Mucosa of descending colon (tissue), 3 donors: ENCODE measurements at places on chromosomes 2 and 18. TPM values are rescaled to one million over a fixed set of nuclear protein-coding genes. Genes with fewer than 3 reads are reported as not detected.
A peak's percentile ranks its signal among the peaks of the same experiment; 100 is the strongest.

- no peak for DNase-seq
Observed at GRCh38 chr18:11134940-11135339, 14.4 kb downstream of the PIEZO2 start.

GRCh38 chr2:205948496-205948837 is 137.5 kb downstream of the INO80D start:
- DNase-seq: no peak

- DNase-seq: peak; percentile 15
Observed at GRCh38 chr18:79510046-79510685, 114.4 kb downstream of the NFATC1 start.

The VSNL1 gene
- 2.1 TPM for total RNA-seq

The SERPINB2 gene
- total RNA-seq: not detected

The HOXD4 gene
- total RNA-seq: 5.9 TPM

DNA sequence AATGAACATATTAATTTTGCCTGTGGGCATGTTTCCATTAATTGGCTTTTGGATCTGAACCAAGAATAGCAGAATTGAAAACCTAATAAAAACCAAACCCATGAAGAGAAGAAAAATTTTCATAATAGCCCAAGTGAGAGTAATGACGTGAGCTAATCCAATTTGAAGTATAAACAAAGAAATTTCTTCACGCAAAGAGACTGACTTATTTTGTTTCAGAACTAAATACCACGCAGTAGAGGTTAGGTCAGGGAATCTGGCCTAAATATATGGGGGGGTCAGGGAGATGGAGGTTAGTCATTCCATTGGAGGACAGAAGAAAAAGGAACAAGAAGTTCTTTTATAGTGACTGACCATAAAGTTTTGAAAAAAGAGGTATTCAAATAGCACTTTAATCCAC is 94.1 kb upstream of the CYP1B1 start:
- no peak for DNase-seq

DNA sequence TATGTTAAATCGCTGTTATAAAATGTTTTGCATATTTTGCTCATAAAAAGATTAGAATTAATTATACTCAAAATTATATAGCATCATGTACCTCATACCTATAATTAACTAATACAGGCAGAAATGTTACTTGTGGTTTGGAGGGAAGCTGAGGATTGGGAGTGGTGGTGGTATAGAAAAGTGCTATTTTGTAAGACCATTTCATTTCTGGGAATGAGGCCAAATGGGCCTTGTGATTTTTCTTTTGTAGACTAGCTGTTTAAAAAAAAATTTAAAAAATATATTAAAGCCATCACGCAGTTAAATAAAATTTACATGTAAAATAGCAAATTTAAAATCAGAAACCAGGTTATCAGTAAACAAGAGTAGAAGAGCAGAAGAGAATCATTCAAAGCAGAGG is 560.8 kb upstream of the FAM98A start:
- DNase-seq: no peak
